Naive B cell (primary cell): ENCODE measurements at places on chromosomes 2 and 18.

- no peak for DNase-seq
Measured at GRCh38 chr2:17299891-17300540, 218.2 kb downstream of the RAD51AP2 start.

DNA sequence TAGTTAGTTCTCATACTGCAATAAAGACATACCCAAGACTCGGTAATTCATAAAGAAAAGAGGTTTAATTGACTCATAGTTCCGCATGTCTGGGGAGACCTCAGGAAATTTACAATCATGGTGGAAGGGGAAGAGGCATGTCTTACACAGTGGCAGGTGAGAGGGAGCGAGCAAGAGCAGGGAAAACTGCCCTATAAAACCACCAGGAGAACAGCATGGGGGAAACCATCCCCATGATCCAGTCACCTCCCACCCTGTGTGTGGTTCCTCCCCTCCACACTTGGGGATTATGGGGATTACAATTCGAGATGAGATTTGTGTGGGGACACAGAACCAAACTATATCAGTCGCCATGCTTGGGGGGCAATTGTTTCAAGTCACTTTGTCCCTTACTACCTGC lies 1.1 kb upstream of the SSB start:
- DNase-seq = no peak

DNA sequence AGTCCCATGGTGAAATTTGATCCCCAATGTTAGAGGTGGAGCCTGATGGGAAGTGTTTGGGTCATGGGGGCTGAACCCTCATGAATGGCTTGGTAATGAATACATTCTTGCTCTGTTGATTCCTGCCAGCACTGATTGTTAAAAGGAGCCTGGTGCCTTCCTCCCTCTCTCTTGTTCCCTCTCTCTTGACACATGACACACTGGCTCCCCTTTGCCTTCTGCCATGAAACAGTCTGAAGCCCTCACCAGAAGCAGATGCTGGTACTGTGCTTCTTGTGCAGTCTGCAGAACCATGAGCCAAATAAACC lies 30.6 kb upstream of the EPC2 start:
- DNase-seq = no peak

- DNase-seq = no peak
Measured at GRCh38 chr2:238251331-238251730, 11.5 kb upstream of the HES6 start.

DNA sequence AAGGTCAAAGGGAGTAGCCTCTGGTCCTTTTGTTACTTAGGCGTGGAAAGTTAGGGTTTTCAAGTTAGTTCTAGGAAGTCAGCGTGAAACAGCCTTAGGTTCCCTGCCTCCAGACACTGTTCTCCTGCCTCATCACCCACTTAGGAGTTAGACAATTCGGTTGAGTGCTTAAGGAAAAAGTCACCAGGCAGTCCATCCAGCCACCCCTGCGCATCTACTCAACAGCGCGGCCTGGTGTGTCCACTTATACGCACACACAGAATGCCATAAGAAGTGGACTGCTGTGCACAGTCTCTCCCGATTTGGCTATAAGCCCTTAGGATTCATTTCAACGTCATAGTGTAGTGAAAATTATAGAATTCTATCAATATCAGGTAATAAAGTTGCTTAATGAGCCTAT lies 470.8 kb upstream of the TNP1 start:
- DNase-seq = no peak

- DNase-seq = peak; percentile 42
Measured at GRCh38 chr2:70789304-70790135, 923 bp downstream of the FIGLA start.

DNA sequence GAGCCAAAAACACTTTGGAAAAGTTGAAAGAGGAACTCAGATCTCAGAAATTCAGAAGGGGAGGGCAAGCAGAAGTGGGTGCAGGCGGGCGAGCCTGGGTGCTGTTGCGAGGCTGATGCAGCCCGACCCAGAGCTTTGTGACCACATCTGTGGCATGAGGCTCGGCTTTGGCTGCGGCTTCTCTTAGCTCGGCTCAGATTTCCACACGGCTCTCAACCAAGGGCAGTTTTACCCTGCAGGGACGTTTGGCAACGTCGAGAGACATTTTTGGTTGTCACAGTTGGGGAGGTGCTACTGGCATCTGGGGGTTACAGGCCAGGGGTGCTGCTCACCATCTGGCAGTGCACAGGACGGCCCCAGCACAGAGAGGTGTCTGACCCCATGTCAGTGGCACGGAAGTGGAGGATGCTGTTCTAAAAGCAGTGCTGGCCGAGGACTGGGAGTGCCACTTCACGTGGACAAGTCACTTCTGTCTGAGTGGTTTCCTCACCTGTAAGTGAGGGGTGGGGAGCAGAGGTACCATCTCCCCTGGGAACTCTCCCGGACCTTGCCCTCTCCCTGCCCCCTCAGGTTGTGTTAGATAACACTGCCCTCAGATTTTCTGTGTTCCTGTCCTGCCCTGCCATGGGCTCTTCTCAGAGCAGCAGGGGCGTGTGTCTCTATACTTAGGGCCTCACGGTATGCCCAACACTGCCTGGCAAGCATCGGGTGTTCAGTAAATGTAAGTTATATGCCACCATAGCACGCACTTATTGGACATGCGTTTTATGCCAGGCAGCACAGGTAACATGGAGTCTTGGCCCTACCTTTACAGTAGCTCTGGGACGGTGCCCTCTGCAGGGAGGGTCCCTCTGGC lies 48.7 kb upstream of the FAHD2A start:
- no peak for DNase-seq

- DNase-seq = no peak
Measured at GRCh38 chr2:178075006-178075326, 2.4 kb upstream of the PDE11A start.

GRCh38 chr2:5932556-5933469 lies 240.6 kb downstream of the SOX11 start:
- DNase-seq = no peak

DNA sequence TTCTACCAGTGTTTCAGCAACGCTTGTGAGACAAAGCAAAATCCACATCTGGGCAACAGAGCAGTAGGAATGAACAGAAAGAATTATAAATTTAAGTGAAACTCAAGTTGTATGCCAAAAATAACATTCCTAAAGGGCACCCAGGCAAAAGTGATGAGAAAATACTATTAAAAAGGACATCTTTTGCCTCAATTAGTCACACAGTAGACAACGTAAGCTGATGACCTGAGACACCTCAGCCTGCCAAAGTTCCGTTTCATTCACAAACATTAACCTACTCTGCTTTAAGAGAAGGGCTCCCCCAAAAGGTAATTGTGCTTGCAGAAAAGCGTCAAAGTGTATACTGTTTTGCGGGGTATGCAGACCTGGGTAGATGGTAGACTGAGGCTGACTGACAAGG lies 7.2 kb downstream of the HDLBP start:
- no peak for DNase-seq

DNA sequence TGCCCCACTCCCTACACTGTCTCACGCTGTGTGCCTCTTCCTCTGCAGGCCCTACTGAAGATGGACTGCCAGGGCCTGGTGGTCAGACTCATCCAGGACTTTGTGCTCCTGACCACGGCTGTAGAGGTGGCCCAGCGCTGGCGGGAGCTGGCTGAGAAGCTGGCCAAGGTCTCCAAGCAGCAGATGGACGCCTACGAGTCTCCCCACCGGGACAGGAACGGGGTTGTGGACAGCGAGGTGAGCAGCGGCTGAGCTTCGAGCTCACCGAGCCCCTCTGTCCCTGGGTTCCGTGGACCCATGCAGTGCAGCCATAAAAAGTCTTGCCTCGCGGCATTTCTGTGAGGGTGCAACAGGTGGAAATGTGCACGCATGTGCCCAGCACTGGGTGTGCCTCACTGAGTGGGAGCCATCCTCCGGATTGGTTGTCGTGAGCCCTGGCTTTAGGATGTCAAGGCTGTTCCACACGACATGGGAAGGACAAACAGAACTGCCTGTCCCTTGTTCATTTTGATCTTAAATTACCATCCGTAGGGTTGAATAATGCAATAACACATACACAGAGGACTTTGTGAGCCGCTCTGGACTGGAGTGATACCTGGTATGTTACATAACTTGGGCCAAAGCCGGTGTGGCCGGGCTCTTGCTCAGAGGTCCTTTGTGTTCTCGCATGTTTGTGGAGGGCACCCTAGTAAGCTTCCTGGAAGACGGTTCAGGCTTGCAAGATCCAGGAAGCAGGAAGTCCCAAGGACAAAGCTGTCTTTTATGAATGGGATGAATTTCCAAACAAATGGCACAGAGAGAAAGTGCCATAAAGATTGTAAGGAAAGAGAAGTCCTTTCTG lies 100.9 kb downstream of the SH3BP4 start:
- DNase-seq = no peak

DNA sequence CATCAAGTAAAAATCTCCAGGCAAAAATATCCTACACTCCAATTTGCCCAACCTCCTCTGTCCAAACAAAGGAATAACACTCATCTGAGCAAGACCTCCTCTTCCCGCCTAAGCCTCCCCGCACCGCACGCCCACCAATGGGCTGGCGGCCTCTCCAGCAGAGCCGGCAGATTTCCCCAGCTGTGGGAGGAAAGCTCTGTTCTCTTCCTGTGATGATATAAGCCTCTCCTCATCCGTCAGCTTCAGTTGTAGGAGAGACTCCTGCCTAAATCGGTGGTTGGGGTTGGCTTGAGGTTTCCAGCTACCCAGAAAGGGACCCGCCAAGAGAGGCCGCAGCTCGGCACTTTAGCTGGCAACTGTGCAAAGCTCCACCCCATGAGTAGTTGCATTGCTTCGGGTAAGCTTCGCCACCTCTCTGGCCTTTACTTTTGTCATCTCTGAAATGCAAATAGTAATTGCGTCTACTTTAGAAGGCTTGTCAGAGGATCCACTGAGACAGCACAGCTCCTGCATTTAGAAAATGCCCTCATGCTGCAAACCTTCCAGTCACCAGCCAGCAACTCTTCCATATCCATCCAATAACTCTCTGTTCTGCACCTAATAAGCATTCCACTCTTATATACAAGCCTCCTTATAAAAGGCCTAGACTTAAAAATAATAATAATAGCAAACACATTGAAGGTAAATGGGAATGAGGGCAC lies 146.4 kb downstream of the MYT1L start:
- no peak for DNase-seq

DNA sequence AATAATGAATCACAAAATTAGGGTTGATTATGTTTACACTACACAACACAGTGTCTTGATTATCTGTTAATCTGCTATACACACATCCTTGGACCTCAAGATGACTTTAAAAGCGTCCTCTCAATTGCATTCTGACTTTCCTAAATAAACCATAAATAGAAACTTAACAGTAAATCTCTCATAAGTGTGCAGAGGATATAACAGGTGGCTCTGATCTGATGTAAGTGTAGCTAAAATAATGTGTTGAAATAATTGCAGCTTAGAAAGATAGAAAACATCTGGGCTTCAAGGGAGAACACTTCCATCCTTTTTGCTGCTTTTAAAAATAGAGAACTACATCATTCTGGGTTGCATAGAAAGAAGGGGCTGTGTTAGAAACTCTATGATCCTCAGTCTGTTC lies 78.4 kb upstream of the EFEMP1 start:
- no peak for DNase-seq

DNA sequence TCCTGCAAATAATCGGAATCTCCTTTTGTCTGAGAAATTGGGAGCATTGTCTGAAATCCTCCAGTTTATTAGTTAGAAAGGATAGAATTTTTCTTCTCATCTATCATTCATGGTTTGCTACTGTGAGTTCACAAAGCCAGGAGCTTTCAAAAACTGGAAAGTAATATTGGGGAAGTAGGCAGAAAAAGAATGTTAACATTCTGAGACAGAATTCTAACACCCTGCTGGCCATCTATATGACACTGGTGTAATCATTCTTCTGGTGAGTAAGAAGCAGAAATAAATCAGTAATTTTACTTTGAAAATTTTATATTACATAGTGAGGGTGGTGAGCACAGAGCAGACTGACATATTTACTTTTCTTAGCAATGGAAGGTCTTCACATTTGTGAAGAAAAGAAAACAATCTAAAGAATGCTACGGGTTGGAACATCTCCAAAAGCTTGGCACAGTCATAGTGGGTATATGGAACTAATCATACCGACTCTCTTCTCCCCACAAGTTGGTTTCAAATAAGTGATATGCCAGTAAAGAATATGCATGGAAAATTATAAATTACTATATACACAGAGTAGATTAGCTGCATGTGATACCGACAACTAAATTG lies 344.9 kb downstream of the LPIN1 start:
- no peak for DNase-seq

GRCh38 chr2:80499095-80499494 lies 194.5 kb upstream of the LRRTM1 start:
- no peak for DNase-seq

DNA sequence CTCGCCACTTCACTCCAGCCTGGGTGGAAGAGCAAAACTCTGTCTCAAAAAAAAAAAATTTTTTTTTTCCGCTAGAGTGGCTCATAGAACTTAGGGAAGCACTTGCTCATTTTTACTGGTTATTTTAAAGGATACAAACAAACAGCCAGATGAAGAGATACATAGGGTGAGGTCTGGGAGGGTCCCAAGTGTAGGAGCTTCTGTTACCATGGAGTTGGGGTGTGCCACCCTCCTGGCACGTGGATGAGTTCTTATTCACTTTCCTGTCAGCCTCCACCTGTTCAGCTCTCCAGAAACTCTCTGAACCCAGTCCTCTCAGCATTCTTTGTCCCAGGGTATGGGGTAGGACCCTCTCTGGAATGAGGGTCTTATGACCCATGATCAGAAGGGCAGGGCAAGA lies 4.9 kb upstream of the MAT2A start:
- no peak for DNase-seq

DNA sequence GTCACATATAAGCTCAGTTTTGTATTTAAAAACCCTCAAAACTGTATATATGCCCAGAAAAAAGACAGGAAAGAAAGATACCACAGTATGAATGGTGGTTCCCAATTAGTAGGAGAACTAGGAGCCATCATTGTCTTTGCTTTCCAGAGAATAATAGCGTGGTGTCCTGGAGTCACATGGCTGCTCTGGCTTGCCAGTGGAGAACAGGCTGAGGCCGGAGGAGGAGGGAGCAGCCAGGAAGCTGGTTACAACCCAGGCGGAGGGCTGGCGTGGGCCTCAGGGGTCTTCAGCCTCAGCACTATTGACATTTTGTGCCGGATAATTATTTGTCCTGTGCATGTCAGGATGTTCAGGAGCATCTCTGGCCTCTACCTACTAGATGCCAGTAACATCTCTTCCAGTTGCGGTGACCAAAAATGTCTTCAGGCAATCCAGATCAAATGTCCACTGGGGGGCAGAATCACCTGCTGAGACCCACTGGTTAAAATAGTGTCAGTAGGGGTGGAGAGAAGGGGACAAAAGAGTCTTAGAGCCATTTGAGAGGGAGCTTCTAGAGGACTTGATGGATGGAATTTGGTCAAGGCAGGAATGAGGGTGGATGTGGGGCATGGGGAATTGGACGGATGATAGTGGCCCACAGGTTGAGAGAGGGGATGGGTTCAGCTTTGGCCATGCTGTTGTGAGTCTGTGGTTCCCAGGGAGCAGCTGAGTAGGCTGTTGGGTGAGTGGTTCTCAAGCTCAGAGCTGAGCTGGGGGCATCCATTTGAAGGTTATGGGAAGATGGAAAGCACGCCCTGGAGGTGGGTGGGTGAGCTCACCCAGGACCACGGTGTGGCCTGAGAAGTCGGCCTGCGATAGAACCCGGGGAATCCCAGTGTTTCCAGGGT lies 144.9 kb downstream of the AGAP1 start:
- DNase-seq = no peak
